ENCODE measurements at places on chromosomes 2 and 18. TPM values are rescaled to one million over a fixed set of nuclear protein-coding genes. Genes with fewer than 3 reads are reported as not detected.
A peak's percentile ranks its signal among the peaks of the same experiment; 100 is the strongest.

Gene UPP2
- not detected for polyA plus RNA-seq

Gene NLRC4
- not detected for polyA plus RNA-seq

Gene CAVIN2
- polyA plus RNA-seq, result 3.1 TPM

DNA sequence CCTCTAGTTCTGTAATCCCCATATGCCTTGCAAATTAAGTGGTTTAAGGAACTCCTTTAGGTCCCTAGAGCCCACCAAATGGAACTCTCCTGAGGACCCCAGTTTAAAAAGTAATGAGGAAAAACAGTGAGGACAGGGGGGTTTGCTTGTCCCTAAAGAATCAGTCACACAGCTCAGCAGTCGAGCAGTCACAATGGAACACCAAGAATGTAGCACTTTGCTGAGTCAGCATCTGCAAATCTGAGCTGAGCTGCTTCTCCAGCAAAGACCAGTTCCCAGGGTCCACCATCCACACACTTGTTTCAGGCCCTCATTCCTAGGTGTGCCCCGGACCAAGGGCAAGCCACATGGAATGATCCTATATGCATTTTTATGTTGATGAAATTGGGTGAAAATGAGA lies 46.2 kb upstream of the NEDD4L start:
- DNase-seq, result no peak

DNA sequence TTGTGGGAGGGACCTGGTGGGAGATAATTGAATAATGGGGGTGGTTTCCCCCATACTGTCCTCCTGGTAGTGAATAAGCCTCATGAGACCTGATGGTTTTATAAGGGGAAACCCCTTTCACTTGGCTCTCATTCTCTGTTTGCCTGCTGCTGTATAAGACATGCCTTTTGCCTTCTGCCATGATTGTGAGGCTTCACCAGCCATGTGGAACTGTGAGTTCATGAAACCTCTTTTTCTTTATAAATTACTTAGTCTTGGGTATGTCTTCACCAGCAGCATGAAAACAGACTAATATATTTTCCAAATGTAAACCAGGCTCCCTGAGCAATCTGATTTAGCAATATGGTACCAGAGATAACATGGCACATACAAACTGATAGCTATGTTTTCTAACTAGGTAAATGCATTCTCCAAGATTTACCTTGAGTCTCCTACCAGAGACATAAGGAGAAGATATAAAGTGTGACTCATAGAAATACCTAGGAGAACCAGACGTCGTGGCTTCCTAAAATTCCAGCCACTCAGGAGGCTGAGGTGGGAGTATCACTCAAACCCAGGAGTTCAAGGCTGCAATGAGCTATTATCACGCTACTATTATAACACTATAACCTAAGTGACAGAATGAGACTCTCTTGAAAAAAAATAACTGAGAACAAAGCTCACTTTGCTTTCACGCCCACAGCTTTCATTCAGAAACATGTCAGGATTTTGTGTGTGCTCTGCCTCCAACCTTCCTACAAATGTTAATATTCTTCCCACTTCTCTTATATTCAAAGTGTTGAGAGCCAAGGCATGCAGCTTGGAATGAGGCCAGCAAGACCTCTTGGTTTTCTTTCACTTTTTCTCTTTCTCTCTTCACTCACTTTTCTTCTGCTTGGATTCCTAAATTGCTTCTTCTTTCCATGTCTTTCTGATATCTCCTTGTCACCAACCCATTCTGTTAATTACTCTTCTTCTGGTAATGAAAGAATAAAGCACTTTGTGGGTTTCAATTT lies 263.9 kb upstream of the UBE2E3 start:
- no peak for DNase-seq

DNA sequence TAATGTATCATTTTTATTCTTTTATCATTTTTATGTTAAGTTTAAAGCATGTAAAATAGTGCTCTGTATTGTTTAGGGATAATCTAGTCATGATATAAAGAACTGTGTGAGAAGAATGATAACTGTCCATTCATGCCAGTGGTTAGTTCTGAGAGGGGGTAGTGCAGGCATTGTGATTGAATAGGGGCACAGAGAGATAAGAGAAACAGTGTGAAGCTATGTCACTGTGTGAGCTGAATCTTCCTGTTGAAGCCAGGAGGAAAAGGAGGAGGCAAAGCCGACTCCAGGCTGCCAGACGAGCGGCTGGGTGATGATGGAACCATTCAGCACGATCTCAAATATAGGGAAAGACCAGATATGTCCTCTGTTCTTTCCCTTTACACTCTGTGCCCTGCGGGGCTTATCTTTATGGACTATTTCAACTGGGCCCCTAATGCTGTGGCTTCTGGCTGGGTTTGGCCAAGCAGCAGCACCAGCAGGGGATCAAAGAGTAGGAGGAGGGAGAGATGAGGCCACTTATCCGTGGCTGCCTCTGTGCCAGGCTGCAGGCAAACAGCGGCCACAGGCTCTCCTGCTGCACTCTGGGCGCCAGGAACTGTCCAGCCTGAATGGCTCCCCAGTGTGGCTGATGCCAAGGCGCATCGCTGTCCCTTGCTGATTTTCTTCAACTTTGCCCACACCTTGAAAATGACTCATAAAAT lies 128.0 kb downstream of the SPP2 start:
- DNase-seq, result no peak

DNA sequence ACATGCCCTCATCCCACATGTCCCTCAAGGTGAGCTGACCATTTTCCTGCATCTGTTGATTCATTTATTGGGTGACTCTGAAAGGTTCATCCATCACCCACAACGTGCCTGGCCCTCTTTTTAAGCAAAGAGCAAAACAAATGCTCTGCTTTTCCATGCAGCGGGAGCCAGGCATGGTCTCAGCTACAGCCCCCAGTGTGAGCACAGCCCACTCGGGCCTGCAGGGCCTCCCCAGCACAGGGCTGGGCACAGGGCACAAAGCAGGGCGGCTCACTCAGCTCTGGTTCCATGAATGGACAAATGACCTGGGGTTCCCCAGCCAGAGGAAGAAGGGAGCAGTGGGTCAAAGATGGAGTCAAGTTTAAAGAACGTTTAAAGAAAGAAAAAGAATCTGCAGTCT lies 24.1 kb upstream of the OTOS start:
- no peak for DNase-seq

DNA sequence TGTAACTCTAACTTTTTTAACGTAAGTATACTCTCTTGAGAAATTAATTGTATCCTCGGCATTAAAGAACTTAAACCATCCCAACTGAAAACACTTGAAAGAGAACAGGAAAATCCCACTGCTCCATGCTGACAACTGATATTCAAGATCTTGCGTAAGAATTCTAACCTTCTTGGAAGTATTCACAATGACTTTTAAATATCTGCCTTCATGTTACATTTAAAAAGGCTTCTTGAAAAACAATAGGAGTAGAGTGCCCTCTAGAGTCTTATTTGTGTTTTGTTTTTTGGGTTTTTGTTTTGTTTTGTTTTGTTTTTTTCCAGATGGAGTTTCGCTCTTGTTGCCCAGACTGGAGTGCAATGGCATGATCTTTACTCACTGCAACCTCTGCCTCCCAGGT lies 65.4 kb upstream of the DNAJC10 start:
- DNase-seq, result peak; percentile 27

DNA sequence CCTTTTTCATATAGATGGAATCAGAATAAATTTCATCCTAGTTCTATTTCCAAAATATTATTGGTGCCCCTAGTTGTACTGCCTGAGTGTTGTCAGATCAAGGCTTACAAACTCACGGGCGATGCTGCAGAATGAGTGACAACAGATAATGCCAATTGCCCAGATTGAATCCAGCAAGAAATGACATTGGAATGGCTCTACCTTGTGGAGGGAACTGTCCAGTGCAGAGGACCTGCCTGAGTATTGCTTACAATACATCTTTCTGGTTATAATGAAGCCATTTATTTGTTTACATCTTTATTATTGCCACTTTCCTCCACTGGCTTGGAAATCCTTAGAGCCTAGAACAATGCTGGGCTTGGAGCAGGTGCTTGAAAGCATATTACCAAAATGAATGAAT lies 7.8 kb upstream of the IL1R2 start:
- DNase-seq, result no peak

Measured in BJ (cell line).